Stimulated activated naive CD4-positive, alpha-beta T cell treated with Interleukin-2 at 50 U/mL for 16 hours (primary cell): ENCODE measurements at places on chromosomes 1 and 21.

DNA sequence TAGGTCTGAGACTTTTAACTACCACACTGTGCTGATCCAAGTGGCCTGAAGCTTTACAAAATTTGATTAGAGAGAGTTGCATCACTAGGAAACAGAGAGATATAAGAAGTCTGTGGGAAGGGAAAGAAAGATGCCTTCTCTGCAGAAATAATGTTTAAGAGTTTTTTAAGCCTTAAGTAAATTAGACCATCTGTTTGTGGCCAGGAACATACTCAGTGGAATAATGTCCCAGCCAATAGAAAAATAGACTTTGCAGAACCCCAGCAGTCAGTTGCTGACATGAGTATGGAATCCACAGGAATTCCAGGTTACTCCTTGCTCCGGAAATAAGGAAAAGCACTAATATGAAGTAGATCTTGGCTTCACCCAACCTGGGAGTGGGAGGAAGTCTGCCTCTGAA is 144.8 kb downstream of the ST6GALNAC5 start:
- no peak for DNase-seq

- DNase-seq = no peak
Observed at GRCh38 chr1:42144711-42145388, 8.4 kb upstream of the GUCA2B start.

DNA sequence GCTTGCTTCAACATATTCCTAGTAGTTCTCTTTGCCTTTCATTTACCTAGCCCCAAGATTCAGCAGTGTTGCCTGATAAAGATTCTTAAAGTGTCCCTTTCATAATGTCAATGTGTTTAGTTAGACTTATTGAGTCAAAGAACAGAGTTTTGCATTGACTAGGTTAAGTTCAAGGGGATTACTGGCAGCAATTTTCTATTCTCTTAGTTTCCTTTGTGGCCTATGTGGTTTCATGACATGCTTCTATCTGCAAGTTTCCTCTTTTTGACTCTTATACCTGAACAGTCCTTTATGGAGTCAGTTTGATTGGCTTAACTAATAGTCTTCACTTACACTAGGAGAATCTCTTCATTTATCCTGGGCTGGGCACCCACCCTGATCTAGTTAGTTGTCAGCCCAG is 151.3 kb downstream of the ADGRL4 start:
- no peak for DNase-seq

GRCh38 chr1:207112616-207113296 is 8.7 kb downstream of the C4BPA start:
- no peak for DNase-seq

GRCh38 chr1:91891454-91891853 is 5.5 kb upstream of the TGFBR3 start:
- DNase-seq = no peak

- DNase-seq = no peak
Observed at GRCh38 chr1:225657462-225657989, 4.6 kb upstream of the ENAH start.

GRCh38 chr1:83900524-83900923 is 98.4 kb downstream of the TTLL7 start:
- DNase-seq = no peak

DNA sequence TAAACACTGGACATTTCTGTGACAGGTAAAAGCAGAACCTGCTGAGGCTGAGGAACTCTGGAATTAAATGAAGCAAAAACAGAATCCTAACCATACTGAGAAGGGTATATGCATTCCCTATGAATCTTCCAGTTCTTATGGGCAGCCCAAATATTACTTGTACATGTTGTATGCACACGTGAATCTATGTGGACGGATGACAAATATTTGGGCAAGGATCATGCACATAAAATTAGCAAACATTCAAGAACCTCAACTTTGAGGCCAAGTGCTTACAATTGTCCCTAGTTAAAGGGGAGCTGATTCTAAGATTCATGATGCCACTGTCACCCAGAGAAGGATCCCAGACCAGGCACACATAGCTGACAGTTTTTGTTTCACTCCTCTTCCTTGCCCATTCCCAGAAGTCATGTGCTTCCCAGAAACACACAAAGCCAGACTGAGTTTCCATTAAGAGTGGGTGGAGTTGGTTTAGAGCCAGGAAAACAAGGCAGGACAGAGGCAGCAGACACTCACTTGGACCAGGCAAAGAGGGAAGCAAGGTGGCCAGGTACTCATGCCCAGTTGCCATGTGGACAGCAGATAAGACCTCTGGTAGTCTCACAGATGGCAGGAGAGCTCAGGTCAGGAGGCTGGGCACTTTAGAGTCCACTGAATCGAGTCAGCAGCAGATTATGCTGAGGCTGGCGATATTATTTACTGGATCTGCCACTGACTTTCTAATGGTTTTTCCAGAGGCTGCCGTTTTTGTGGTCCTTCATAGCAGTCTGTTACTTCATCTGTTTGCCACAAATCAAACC is 25.6 kb downstream of the AK2 start:
- no peak for DNase-seq

DNA sequence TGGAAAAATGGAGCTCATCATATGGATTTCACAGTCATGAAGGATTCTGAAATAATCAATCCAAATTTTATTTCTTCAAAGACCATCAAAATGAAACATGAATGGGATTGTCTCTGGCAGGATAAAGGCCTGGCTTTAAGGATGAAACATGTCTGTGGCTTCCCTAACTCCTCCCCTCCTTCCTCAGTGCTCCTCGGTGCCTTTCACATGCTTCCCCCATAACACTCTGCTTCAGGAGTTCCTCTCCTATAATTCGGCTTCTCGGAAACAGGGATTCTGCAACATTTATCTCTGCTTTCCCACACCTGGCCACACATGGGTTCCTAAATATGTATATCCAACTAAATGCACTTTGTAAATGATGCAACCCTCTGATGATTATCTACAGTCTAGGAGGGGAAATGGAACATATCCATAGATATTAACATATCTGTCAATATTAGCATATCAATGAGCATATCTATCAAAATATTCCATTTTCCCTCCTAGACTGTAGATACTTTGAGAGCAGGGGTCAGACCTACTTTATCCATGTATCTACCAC is 153.8 kb downstream of the PLPP3 start:
- no peak for DNase-seq

DNA sequence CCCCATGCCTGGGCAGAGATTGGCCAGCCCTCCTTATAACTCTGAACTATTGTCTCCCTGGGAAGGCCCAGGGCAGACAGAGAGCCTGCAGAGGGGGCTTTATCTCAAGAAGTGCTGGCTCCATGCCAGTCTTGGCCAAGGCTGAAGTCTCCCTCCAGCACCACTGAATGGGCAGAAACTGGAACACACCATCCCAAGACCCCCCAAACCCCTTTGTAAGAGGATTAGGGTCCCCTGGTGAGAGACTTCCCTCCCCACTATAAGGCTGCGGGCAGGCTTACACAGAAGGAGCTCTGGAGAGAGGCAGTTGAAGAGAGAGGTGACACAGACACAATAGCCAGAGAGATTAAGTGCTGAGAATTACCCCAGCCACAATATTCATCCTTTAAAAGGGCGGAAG is 97.2 kb downstream of the NAV1 start:
- no peak for DNase-seq

DNA sequence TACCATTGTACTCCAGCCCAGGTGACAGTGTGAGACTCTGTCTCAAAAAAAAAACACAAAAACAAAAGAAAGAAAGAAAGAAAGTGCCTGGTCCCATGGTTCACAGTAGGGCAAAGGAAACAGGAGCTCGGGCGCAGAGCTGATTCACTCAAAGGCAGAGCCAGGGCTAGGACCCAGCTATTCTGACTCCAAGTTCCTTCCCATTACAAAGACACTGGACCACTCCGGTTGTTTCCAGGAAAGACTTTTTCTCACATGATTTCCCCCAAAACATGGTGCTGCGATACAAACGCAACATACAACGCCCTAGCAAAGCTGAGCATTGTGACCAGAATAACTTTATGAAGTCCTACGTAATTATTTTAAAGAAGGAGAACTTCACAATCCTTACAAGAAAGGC is 10.7 kb downstream of the ABCG1 start:
- DNase-seq = no peak

DNA sequence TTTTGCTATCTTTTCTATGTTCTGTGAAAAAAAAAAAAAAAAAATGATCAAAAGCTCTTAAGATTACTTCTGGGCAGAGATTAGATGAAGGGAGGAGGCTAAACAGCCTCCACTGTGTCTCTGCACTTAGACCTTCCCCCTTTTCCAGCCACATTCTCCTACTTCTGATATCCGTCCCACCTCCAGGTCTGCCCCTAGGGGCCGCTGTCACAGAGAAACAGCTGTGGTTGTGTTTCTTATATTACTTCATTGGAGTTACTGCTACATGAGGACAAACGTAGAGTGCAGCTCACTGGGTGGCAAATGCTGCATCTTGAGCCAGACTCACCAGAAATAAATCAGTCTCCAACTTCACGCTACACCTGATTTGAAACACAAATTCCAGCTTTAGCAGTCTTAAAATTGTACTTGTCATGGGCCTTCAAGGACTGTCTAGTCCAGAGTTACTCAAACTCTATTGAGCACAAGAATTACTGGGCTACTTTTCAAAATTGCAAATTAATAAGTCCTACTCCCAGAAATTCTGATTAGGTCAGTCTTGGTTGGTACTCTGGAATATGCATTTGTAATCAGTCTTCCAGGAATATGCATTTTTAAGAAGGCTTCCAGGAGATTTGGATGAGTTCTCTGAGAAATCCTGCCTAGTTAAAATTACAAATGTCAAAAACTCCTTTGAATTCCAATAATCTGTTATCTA is 125.2 kb upstream of the PTBP2 start:
- no peak for DNase-seq

DNA sequence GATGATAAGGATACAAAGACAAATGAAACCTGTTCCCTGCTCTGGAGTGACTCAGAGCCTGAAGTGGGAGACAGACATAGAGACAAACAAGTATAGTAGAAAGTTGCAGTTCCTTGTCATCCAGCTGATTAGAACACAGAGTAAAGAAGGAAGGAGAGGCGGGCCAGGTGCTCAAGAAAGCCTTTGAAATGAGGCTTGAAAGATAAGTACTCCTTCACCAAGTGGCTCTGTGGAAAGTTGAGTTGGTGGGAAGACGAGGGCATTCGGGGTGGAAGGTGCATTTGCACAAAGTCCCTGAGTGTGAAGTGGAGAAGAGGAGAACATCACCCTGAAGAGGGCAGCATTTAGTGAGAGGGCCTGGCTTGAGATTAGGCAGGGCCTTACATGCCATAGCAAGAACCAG is 17.0 kb downstream of the MARK1 start:
- no peak for DNase-seq

DNA sequence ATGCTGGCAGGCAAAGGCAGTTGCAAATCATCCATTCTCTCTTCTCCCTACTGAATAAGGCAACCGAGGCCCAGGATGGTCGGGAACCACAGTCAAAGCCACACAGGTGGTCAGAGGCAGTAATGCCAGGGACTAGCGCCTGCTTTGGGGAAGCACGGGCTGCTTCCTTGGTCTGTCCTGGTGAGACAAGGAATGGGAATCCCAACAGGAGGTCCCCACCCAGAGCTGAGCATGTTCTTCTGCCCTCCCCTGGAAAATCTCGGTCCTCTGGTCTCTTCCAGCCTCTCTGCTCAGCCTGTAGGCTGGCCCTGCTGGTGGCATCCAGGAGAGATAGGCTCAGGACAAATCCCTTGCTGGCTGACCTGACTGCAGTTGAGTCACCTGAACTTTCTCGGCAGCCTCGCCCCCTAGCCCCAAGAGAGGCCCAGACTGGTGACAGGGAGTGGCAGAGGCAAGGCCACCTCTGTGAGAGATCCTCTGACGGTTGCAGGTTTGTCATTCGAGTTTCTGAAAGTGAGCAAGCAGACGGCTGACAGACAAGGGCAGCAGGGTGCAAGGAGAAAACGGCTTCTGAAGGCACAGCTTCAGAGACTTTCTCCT is 5.8 kb downstream of the OLIG1 start:
- no peak for DNase-seq

GRCh38 chr21:28193189-28193588 is 799.5 kb downstream of the LTN1 start:
- no peak for DNase-seq

DNA sequence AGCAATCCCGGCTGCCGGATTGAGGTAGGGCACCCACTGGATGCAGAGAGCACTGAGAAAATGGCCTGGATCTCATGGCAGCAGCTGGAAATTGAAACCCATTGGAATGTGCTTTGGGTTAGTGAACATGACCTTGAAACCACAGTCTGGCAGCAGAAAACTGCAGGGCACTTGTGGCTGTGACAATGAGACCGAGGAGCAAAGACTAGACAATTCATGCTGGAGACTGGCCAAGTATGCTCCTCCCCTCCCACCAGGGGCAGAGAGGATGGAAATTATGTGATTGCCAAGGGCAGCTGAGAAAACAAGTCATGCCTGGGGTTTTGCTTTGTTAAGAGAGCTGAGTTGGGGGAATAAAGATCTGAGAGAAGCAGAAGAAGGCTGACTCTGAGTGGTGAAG is 60.7 kb downstream of the ZNF697 start:
- no peak for DNase-seq

DNA sequence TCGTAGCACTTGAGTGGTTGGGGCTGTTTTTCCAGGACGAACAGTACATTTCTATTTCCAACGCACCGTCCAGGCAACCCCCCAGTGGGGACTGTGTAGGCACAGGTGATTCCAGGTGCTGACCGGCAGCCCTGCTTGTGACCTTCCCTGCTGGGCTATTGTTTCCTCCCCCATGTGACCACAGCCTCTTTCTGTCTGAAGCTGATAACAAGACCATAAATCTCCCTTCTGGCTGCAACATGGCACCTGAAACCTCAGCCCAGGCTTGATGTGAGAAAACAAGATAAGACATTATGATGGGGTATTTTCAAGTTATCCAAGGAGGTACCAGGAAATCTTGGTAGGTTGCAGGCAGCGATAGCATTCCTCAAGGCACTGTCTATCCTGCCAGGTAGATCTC is 48.2 kb downstream of the HLX start:
- no peak for DNase-seq

- no peak for DNase-seq
Observed at GRCh38 chr1:17440827-17441168, 1.3 kb upstream of the RCC2 start.

GRCh38 chr1:42173155-42173933 is 8.8 kb upstream of the GUCA2A start:
- peak; percentile 59 for DNase-seq

DNA sequence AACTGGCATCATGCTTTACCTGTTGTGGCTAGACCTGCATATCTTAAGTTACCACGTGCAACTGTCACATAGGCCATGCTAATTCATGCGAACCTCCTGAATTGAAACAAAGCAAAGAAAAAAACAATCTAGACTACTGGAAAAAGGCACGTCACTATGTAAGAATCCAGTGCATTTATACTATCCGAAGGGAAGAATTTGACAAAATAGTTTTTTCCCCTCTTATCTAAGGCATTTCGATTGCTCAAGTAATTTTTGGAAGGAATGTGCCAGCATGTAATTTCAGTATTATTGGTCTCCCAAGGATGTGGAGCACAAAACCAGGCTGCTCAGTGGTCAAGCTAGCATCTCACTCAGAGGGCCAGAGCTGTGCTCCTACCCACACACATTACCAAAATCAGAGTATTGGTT is 31.5 kb upstream of the C1orf198 start:
- DNase-seq = no peak

GRCh38 chr1:116164604-116165368 is 53.6 kb downstream of the MAB21L3 start:
- DNase-seq = no peak
